Activated naive CD4-positive, alpha-beta T cell treated with anti-CD3 and anti-CD28 coated beads, Interleukin-2, amount 50 U/mL, for 16 hours (primary cell): ENCODE measurements at places on chromosomes 4 and X.

- DNase-seq, result no peak
Observed at GRCh38 chr4:130632731-130633604, 1537.0 kb downstream of the C4orf33 start.

GRCh38 chrX:19829814-19830213 lies 57.6 kb downstream of the SH3KBP1 start:
- no peak for DNase-seq

DNA sequence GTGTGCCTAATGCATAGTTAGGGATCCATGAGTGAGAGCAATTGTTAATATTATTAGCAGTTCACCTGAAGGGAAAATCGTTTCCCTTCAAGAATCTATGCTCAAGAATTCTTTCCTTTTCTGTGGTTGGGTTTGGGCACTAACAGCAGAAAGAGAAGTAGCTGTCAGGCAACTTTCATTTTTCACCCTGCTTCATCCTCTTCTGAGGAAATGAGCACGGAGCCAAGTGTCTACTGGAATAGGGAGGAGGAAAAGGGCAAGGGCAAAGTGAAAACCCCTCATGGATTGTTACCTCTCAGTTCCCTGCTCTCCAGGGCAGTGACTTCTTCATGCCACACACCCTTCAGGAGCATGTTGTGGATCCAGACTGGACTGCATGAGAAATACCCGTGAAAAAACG lies 2.6 kb upstream of the HPGDS start:
- DNase-seq, result no peak

- DNase-seq, result no peak
Observed at GRCh38 chr4:153579410-153579809, 104.7 kb upstream of the TLR2 start.

GRCh38 chrX:112877771-112878173 lies 37.1 kb upstream of the AMOT start:
- DNase-seq, result no peak

GRCh38 chr4:174847801-174848427 lies 18.9 kb upstream of the GLRA3 start:
- DNase-seq, result no peak

DNA sequence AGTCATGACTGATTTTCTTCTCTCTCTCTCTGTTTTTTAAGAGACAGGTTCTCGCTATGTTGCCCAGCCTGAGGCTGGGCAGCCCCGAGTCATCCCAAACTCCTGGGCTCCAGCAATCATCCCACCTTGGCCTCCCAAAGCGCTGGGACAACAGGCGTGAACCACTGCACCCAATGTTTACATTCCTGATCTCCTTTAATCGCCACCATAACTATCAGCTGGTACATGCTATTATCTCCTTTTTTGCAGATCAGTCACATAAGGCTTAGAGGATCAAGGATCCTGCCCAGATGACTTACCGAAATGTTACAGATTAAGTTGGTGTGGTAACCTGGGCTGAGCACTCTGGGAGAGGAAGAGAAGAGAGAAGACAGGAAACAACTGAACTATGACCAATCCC lies 1.5 kb upstream of the USP46 start:
- DNase-seq, result no peak

- no peak for DNase-seq
Observed at GRCh38 chr4:110107866-110108265, 90.5 kb downstream of the ELOVL6 start.

- DNase-seq, result no peak
Observed at GRCh38 chr4:41043465-41043864, 170.9 kb downstream of the APBB2 start.

DNA sequence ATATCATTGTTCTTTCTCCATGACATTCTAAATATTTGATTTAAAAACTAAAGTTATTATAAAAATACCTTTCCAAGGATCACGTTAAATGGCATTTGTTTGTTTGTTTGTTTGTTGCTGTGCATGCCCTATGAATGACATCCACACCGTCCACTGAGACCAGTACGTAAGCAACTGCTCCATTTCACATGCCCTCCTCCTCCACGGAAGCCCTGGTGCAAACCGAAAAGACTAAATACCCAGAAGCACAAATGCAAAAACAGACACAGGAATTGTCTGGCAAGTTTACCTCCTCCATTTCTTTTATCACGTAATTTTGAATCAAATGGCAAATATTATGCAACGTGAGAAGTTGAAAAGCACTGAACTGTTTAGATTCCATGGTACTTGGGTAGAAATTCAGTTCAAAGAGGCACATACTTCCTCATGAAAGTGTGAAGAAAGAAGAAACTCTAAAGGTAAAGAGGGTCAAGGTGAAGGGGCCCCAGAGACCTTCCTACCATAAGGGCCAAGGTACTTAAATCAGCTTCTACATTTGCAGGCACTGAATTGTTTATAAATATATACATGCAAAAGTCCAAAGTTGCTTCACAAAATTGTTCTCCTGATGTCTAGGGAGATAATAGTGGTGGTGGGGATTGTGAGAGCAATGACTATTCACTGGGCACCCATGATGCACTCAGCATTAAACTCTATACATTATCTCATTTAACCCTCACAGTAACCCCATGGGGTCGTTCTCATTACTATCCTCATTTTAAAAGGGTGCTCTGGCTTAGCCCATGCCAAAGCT lies 23.4 kb downstream of the IRF2 start:
- DNase-seq, result no peak

DNA sequence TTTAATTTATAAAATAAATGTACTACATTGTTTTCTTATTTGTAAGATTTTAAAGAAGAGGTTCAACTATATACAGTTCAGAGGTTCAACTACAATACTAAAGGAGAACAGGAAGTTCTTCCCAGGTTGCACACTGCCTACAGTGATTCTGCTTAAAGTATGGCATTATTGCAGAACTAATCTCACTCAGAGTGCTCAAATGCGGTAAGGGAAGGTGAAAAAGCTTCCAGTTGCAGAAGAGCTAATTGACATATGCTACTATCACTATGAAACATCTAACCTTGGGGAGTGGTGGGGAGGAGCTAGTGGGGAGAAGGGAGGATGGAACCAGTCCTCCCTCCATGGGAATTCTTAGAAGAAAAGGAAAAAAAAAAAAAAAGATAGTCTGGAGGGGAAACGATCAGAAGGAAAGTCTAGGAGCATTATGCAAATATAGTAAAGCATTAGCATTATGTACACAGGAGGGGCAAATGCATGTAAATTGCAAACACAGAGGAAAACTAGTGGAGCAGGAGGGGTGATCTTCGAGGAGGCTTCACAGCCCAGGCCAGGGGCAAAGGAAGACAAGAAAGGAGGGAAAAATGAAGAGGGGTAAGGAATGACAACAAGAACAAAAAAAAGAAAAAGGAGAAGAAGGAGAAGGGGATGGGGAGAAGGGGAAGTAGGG lies 32.0 kb upstream of the MMAA start:
- no peak for DNase-seq

DNA sequence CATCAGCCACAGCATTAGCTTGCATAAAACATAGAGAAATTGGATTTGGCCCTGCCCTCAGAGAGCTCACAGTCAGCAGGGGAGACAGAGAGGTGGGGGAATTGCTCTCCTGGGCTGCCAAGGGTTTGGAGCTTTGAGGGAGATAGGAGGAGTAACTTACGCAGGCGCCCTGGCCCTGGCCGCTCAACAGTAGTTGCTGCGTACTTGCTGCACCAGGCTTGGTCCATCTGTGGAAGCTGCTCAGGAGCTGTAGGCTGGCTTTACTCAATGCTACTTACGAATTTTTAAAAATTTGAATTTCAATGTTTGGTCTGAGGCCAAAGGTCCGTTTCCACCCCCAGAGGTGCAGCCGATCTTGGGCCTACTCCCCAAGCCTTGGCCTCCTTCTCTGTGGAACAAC lies 83.3 kb downstream of the CPZ start:
- no peak for DNase-seq

DNA sequence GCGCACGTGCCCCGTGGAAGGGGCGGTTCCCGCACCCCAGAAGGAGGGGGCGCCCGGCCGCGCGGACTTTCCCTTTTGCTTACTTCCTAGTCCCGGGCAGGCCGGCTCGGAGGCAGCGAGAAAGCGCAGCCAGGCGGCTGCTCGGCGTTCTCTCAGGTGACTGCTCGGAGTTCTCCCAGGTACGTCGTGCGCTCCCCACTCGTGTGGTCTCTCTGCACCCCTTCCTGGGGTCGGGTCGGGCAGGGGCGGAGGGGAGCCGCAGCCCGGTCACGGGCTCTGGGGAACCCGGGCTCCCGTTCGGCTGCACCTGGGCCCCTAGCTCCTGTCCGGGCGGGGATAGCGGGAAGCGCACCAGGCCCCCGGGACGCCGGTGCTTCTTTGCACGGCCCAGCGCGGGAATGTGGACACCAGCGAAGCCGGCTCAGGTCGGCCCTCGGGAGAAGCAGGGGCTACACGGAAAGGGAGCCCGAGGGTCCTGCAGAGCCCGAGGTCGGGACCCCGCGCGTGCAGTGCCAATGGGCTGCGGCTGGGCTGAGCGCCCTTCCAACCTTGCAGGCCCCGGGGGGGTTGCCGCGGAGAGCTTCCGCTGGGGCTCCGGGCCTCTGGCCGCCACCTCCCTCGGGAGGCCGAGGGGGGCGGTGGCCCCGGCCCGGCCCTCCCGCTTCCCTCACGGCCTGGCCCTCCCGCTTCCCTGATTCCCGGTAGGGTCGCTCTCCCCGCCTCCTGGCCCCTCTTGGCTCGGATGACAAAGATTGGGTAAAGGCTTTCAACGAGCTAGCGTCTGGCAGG lies at the start of gene TLR2:
Gene TLR2 (plus strand): TSS at position 99 of the 789 bp plus-strand sequence. CDS start 18,628 bp downstream, outside the sequence.
- peak; percentile 80 for DNase-seq

- DNase-seq, result no peak
Observed at GRCh38 chr4:181151856-181152255, 1091.3 kb upstream of the TENM3 start.

DNA sequence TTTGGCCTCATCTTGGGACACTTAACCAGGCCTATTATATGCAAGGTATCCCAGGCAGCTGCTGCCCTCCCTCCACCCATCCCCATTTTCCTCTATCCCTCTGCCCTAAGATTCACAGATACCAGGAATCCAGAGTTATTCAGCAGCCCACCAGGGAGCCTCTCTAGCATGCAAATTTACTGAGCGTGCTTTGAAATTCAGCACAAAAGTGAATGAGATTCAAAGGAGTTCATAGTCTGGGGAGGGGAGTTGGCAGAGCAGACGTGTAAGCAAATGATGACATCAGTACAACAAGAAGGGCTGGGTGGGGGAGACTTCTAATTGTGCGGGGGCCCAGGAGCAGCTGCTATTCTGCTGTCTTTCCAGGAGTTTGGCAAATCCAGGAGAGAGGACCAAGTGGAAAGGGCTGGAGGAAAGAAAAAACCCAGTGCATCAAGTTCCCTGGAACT lies 1.7 kb upstream of the MTM1 start:
- no peak for DNase-seq

DNA sequence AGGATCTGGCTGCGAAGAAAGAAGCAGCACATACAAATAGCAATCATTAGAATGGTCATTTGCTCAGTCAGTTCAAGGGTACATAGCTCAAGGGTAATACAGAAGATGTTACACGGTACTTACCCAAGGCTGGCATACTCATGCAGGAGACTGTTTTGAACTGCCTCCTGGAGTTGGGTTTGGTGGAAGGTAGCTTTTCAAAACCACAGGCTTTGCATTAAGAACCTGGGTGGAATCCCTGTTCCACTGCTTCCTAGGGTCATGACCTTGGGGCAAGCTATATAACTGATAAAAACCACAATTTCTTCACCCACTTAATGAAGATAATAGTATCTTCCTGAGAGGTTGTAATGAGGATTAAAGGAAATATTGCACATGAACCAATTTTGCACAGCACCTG lies 36.5 kb downstream of the TBC1D9 start:
- DNase-seq, result no peak

DNA sequence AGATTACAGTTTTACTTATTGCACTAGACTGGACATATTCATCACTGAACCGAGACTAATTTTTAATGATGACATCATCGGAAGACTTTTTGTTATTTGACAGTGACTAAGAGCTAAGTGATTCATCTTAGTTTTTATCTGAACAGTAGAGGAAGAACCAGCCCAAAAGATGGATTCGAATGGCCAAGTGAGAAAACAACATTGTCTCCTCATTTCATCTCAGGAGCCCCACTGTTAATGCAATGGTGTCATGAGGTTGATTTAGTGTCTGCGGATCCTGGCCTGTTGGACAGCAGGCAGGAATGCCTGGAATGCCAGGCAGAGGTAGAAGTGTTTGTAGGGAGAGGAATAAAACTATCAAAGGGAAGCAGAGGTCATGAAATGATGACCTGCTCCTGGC lies 37.8 kb upstream of the HPF1 start:
- DNase-seq, result no peak

- DNase-seq, result no peak
Observed at GRCh38 chr4:144294211-144294610, 153.7 kb upstream of the GYPA start.

GRCh38 chrX:40406330-40406859 lies 174.4 kb upstream of the ATP6AP2 start:
- DNase-seq, result no peak

GRCh38 chr4:10296730-10297129 lies 160.5 kb downstream of the ZNF518B start:
- DNase-seq, result no peak

- DNase-seq, result no peak
Observed at GRCh38 chrX:65987811-65988210, 52.1 kb downstream of the VSIG4 start.

- DNase-seq, result peak; percentile 48
Observed at GRCh38 chrX:9530848-9531274, 66.0 kb downstream of the TBL1X start.

DNA sequence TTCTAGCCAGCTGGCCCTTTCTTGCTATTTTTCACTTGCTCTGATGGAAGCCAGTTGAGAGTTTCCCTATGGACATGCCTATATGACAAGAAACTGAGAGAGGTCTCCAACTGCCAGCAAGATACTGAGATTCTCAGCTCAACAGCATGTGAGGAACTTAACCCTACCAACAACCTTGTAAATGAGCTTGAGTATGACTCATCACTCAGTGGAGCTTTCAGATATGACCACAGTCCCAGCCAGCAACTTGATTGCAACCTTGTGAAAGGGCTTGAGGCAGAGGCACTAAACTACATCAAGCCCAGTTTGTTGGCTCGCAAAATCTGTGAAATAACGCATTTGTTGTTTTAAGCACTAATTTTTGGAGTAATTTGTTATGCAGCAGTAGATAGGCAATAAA lies 175.8 kb downstream of the COMMD8 start:
- no peak for DNase-seq

DNA sequence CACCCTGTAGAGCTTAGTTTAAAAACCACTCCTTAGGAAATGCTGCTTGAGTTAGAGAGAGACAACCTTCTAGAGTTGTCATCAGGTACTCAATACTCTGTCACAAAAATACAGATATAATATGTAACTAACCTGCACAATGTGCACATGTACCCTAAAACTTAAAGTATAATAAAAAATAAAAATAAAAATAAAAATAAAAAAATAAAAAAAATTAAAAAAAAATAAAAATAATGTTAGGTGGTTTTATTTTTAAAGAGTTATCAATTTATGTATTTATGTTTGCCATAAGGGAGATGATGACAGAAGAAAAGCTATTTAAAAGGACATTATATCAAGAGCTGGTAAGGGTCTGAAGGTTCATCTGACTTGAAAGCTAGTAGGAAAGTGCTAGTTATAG lies 397.9 kb downstream of the TMA16 start:
- DNase-seq, result no peak

GRCh38 chrX:37796310-37796709 lies 16.5 kb downstream of the CYBB start:
- DNase-seq, result no peak

GRCh38 chrX:3815896-3816664 lies 102.6 kb upstream of the PRKX start:
- DNase-seq, result peak; percentile 28
